ENCODE measurements at places on chromosomes 5 and 9. TPM values are rescaled to one million over a fixed set of nuclear protein-coding genes. Genes with fewer than 3 reads are reported as not detected.

IL13 gene
- not detected for total RNA-seq

- DNase-seq: no peak
- peak overlapping the region; percentile 73 for H3K27ac ChIP-seq
- H3K4me3 ChIP-seq: no peak overlapping the region
- H3K36me3 ChIP-seq: no peaks in the 10 kb centered on the region
- H3K27me3 ChIP-seq: no peaks in the 10 kb centered on the region
These were observed 19.4 kb downstream of the ERGIC1 start for GRCh38 chr5:172853355-172853975.

GABRA6 gene
- not detected for total RNA-seq

- DNase-seq: no peak
- H3K27ac ChIP-seq: no peak overlapping the region
- no peaks in the 10 kb centered on the region for H3K27me3 ChIP-seq
- no peak overlapping the region for H3K4me3 ChIP-seq
- no peaks in the 10 kb centered on the region for H3K36me3 ChIP-seq
- peaks cover 4% of the 10 kb centered on the region for H3K4me1 ChIP-seq
These were observed 82.7 kb downstream of the BNC2 start for GRCh38 chr9:16787724-16788123.

GRCh38 chr5:157865781-157866180, 6.8 kb upstream of the CLINT1 start:
- H3K4me1 ChIP-seq: peaks cover 11% of the 10 kb centered on the region
- peak overlapping the region; percentile 24 for H3K27ac ChIP-seq
- no peak overlapping the region for H3K4me3 ChIP-seq
- no peak for DNase-seq

DNA sequence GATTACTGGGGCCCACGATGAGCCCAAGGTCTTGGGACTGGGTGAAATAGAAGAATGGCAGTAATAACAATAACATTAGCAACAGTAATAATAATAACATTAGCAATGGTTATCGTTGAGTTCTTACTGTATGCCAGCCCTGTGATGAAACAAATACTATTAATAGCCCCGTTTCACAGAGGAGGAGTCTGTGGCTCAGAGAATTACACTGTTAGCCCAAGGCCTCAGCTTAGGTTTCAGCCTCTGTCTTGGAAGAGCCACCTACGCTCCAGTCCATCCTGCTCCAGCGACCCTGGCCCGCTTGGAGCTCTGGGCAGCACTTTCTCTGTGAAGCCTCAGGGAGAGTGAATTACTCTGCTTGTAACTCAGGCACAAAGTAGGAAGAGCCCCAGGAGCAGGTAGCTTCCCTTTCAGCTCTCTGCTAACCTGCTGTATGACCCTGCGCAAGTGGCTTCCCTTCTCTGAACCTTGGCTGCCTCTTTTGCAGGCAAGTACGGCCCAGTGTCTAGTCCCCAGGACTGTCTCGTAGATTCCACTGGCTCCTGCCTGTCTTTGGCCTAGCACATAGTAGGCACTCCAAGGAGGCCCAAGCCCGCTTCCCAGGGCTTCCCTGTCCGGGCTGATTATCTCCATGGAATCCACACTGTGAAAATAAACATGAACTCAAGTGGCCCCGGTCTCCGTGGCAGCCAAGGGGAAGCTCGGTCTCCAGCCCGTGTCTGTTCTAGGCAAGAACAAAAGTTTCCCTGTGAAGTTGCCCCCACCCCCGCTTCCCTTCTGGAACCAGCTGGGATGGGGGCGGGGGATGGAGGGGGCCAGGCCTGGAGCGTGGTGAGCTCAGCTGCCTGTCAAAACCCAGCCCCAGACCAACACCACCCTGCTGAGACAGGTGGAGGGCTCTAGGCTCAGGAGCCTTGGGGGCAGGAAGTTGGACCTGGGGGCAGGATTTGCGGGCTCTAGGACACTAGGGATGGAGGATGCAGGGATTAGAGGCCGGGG, 26.2 kb upstream of the LMX1B start:
- peaks cover 38% of the 10 kb centered on the region for H3K27me3 ChIP-seq
- H3K4me1 ChIP-seq: no peaks in the 10 kb centered on the region
- no peak overlapping the region for H3K4me3 ChIP-seq
- DNase-seq: no peak
- no peaks in the 10 kb centered on the region for H3K36me3 ChIP-seq

DNA sequence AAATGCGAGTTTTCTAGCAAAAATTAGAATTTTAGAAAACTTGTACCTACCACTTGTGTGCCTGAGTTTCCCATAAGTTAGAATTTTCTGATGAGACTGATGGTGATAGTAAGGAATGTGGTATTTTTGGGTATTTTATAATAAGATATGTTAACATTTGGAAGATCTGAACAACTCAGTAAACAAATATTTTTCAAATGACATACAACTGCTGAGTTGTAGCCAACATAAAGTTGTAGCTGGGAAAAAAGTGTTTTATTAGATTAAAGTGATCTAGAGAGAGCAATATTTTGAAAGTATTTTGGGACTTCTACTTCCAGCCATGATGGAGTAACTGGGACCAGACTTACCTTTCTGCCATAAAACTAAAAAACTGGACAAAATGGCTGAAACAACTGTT, 37.9 kb downstream of the GEMIN5 start:
- H3K36me3 ChIP-seq: peaks cover 42% of the 10 kb centered on the region
- H3K27ac ChIP-seq: no peak overlapping the region
- no peak for DNase-seq
